ENCODE measurements at places on chromosomes 7 and 10.

DNA sequence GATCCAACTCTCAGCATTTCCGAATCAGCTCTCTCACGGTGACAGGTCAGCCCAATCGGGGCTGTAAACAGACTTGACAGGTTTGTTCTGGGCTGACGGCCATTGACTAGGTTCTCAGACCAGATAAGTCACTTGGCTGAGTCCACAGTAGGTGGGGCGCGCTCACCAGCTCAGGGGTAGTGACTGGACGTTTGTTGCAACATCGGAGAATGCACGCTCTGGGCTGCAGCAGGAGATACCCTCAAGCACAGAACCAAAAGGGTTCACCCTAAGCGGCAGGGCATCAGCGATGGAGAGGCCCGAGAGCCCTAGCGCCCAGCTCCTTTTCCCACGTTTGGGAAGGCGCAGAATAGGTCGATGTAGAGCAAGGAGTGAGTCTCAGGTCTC lies 1.8 kb downstream of the KLLN start:
- peak; percentile 59 for DNase-seq

GRCh38 chr10:8951440-8952089 lies 897.1 kb downstream of the GATA3 start:
- DNase-seq = no peak

- DNase-seq = no peak
Measured at GRCh38 chr10:80133206-80133605, 676 bp downstream of the PLAC9 start.

DNA sequence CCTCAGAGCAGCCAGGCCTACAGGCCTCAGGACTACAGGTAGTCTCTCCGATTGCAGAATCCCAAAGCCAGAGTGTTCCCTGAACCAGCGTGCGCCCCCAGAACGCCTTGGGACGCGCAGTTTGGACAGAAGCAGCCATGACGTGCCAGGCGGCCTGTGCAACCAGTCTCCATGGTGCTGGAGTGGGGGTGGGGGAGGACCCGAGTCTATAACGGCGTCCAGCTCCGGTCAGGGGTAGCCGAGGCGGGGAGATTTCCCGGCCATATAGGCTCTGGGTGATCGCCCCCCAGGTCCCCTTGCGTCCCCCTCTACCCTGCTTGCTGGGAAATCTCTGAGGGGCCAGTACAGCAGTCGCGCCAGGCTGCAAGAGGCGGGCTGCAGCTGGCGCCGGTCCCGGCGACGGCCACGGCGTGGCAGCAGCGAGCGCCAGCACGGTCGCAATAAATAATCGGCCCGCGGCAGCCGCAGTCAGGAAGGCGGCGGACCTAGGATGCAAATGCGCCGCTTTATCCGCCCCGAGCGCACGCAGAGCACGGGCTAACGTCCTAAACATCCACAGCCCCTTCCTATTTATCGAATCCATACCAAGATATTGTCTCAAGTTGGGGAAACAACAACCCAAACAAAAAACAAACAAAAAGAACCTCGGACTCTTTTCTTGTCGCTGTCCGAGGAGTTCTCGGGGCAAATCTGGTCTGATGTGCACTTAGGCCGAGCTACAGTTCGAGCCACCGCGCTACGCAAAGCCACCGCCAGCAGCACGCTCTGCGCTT lies 1.6 kb downstream of the HOXA3 start:
- no peak for DNase-seq

DNA sequence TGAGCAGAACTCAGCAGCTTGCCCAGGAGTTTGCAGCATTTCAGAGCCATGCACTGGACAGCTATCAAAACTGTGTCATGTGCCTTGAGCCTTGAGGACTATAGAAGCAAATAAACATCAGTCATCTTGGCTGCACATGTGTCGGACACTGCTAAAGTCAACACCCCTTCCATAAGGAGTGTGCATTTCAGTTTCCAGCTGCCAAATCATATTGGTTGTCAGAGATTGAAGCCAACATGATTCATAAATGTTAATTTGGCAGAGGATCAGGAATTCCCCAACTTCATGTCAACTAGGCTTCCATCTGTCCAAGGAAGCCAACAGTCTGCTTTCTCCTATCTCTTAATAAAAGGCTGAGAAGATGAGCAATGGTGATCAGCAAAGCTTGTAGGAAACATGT lies 32.8 kb downstream of the SLC16A12 start:
- DNase-seq = no peak

GRCh38 chr7:128425850-128426249 lies 16.1 kb upstream of the IMPDH1 start:
- peak; percentile 21 for DNase-seq

DNA sequence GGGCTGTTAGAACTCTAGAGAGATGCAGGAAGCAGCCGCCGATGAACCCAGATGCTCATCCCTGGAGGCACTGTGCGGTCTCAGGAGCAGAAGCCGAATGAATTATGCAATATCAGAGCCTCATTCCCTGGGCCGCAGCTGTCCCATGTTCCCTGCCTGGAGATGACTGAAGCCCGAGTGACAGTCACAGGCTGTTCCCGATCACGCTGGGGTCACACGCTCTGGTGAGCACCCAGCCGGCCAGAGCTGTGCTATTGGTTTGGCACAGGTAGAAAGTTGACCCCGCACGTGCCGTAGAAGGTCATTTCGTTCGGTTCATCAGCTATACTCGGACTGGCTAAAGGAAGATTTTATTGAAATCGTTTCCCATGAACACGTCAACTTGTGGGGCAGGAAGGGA lies 140.5 kb upstream of the SH2B2 start:
- DNase-seq = peak; percentile 31

GRCh38 chr7:34991938-34992840 lies 45.1 kb downstream of the DPY19L1 start:
- DNase-seq = no peak

- DNase-seq = no peak
Measured at GRCh38 chr10:17454161-17455014, at the start of gene ST8SIA6. Gene ST8SIA6, minus strand, starts transcription at chr10:17454595. Its CDS starts 340 bp downstream, at chr10:17454255.

DNA sequence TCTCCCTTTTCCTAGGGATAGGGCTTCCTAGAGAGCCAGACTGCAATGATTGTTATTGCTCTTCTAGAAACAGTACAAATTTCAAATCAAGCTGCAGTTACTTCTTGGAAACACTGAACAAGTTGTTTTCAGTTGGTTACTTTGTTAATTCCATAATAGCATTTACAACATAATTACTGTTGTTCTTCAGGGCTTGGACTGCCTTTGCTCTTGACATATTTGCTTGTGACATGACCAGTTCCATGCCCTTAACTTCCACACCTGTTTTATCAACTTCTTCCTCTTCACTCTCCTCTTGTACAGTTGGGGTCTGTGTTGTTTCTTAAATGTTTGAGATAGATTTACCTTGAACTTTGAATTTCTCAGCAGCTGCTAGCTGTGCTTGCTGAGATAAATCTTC lies 104.4 kb downstream of the SEC23IP start:
- no peak for DNase-seq

DNA sequence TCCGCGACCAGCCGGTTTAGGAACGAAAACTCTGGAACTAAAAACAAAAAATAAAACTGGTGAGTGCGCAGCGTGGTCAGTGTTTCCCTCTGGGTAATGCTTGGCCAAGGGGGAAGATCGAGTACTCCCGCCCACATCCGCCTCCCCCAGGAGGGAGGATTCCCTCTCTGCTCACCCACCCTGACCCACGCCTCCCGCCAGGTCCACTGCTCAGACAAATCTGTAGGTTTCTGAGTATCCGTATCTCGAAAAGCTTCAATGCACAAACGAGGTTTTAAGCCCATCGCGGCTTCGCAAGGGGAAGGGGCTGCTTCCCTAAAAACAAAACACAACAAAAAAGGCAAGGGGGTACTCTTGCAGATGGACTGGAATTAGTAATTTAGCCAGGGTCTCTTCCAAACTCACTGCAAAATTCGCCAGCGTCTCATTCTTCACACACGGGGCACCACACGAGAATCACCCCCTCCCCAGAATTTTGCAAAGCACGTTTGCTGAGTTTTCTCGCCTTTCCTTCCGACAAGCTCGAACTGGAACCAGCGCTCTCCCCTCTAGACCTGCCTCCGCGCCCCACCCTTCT lies 75.2 kb downstream of the INSIG1 start:
- no peak for DNase-seq

DNA sequence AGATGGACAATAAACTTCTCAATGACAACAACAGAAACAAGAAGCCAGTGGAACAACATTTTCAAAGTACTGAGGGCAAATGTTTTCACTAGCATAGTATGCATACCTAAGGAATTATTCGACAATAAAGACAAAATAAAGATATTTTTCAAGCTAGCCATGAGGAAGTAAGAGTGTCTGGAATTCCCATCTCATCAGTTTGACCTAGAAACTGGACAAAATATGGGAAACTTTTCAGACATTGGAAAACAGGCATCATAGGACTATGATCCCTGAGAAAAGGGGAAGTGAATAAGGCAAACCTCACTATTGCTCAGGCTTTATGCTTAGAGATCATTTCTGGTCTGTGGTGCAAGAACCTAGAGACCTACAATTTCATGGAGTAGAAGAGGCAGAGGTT lies 86.3 kb downstream of the OAT start:
- no peak for DNase-seq

GRCh38 chr10:37975401-37975991 lies 951 bp downstream of the ZNF25 start:
- DNase-seq = no peak

All from nucleus accumbens (tissue), 56 donors.